ENCODE measurements at places on chromosomes 1 and 21. TPM values are rescaled to one million over a fixed set of nuclear protein-coding genes. Genes with fewer than 3 reads are reported as not detected.

Gene S1PR1
- 164 TPM for total RNA-seq

Gene AADACL4
- not detected for total RNA-seq

Gene SNAPIN
- 48.3 TPM for total RNA-seq

Gene TFF3
- total RNA-seq, result not detected

Gene OR10Z1
- not detected for total RNA-seq

Gene C1orf226
- total RNA-seq, result 0.85 TPM

Gene ARHGEF16
- total RNA-seq, result 0.09 TPM

Data from endothelial cell of coronary artery (primary cell).